Activated T-cell treated with anti-CD3 and anti-CD28 coated beads, Interleukin-2, amount 50 U/mL, for 72 hours (primary cell): ENCODE measurements at places on chromosomes 5 and 9. TPM values are rescaled to one million over a fixed set of nuclear protein-coding genes. Genes with fewer than 3 reads are reported as not detected.

GRCh38 chr9:130877300-130877699 is 19.3 kb downstream of the QRFP start:
- H3K4me1 ChIP-seq = no peaks in the 10 kb centered on the region
- H3K27ac ChIP-seq = no peak overlapping the region
- no peaks in the 10 kb centered on the region for H3K27me3 ChIP-seq
- peaks cover 3% of the 10 kb centered on the region for H3K36me3 ChIP-seq

DNA sequence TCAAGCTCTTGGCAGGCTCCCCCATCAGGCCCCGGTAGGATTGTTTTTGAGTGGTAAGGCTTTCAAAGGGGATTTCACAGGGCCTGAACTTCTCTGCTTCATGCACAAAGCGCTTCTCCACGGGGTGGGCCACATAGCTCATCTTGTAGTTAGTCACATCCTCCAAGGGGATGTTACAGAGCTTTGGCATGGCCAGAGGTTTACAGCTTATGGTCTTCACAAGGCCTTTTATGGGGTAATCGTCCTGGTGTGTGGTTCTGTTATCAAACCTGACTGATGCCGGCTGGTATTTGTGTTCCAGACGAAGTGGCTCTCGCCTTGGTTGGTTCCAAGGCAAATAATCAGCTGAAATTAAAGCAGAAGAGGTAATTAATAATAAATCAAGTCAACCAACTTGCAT is 104.3 kb downstream of the SAXO1 start:
- H3K4me3 ChIP-seq = no peak overlapping the region
- H3K36me3 ChIP-seq = no peaks in the 10 kb centered on the region
- H3K27me3 ChIP-seq = no peaks in the 10 kb centered on the region
- H3K27ac ChIP-seq = no peak overlapping the region

DNA sequence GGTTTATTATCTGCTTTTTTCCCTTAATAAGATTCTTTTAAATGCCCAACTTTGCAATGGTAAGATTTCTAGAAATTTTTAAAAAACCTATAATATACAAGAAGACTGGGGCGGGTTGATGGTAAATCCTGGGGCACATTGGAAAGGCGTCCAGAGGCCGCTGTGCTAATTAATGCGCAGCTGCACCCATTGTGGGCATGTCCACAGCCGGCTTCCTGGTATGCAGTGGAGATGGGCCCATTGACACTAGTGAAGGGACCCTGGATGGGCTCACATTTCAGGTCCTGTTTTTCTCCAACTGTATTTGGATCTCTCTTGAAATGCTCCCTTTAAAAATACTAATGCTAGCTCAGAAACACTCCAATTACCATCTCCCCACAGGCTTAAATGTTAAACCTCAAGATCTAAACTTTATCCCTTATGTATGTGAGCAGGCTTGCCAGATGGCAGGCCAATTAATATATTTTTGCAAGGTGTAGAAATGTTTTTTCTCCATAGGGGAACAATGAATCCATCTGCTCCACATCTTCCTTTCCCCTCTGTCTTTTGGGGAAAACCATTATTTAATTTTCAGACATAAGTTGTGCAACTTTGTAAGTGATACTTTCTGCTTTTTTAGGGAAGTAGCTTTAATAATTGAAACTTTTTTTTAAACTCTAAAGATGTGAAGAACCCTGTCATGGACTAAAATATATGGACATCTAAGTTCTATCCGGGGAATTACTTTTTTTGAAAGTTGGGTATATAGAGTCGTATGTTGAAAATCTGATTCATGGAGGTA is 177.3 kb downstream of the CD180 start:
- H3K4me1 ChIP-seq = peaks cover 70% of the 10 kb centered on the region
- no peak overlapping the region for H3K4me3 ChIP-seq
- no peak overlapping the region for H3K27ac ChIP-seq
- H3K27me3 ChIP-seq = no peaks in the 10 kb centered on the region
- peaks cover 9% of the 10 kb centered on the region for H3K36me3 ChIP-seq

DNA sequence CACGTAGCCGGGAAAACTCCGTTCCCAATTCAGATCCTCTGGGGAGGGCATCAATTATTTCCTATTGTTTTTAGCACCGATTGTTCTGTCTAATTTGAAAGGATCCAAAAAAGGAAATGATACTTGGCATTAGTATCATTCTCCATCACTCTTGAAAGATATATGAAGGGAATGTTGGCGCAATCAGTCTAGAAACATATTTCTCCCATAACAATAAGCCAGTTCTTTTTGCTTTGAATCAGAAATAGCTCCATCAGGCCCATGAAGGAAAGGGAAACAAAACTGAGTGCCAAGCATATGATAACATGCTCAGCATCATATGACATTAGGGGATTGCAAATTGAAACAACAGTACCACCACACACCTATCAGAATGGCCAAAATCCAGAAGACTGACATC is 39.8 kb downstream of the SRD5A1 start:
- H3K27me3 ChIP-seq = peaks cover 8% of the 10 kb centered on the region
- DNase-seq = no peak
- peaks cover 1% of the 10 kb centered on the region for H3K36me3 ChIP-seq
- no peak overlapping the region for H3K4me3 ChIP-seq

The ADAMTS6 gene
- 1.6 TPM for total RNA-seq

The MARCOL gene
- total RNA-seq = not detected
